Dermis lymphatic vessel endothelial cell (primary cell): ENCODE measurements at places on chromosomes 7 and 10. TPM values are rescaled to one million over a fixed set of nuclear protein-coding genes. Genes with fewer than 3 reads are reported as not detected.

The MRLN gene
- not detected in 2 replicates for total RNA-seq

The MORN4 gene
- 2.2 and 2.3 TPM in 2 replicates for total RNA-seq

The SPAG6 gene
- 0.11 TPM in 1 of 2 replicates, not detected in the other for total RNA-seq

The DNAJC9 gene
- total RNA-seq: 18.4 and 19.3 TPM in 2 replicates

The ZNF853 gene
- total RNA-seq: 1.6 and 5.2 TPM in 2 replicates

The COL1A2 gene
- 5.8 and 34.4 TPM in 2 replicates for total RNA-seq

The SPDYE3 gene
- not detected in 2 replicates for total RNA-seq

The LRIT1 gene
- total RNA-seq: not detected in 2 replicates

The GPC2 gene
- total RNA-seq: 1.3 and 3.5 TPM in 2 replicates

The PHTF2 gene
- total RNA-seq: 18.5 and 19.5 TPM in 2 replicates

The CHPF2 gene
- 26.5 and 34.7 TPM in 2 replicates for total RNA-seq

The OR6B1 gene
- not detected in 2 replicates for total RNA-seq

The ATRNL1 gene
- total RNA-seq: 1.4 and 1.7 TPM in 2 replicates

The CALHM1 gene
- total RNA-seq: not detected in 2 replicates

The CCDC146 gene
- 1.2 and 2.1 TPM in 2 replicates for total RNA-seq

The TMEM130 gene
- total RNA-seq: not detected in 2 replicates

The PCGF6 gene
- total RNA-seq: 11.7 and 13.9 TPM in 2 replicates

The SLC18A3 gene
- total RNA-seq: not detected in 2 replicates

The SORCS3 gene
- total RNA-seq: not detected in 2 replicates

The UCMA gene
- not detected in 2 replicates for total RNA-seq

The TFR2 gene
- total RNA-seq: 0.17 and 0.54 TPM in 2 replicates

The CARD11 gene
- total RNA-seq: 0.43 and 2.1 TPM in 2 replicates

The TMEM229A gene
- not detected in 2 replicates for total RNA-seq

The TCAF2 gene
- total RNA-seq: 2.9 and 3.8 TPM in 2 replicates

The CACNB2 gene
- total RNA-seq: not detected in 2 replicates

The TMED4 gene
- 56.3 and 66.9 TPM in 2 replicates for total RNA-seq

The MSMB gene
- not detected in 2 replicates for total RNA-seq

The TRPV6 gene
- not detected in 2 replicates for total RNA-seq

The PAX4 gene
- not detected in 2 replicates for total RNA-seq

The VSIR gene
- total RNA-seq: 6.5 and 10.4 TPM in 2 replicates

The TAS2R41 gene
- total RNA-seq: not detected in 2 replicates

The SLC26A4 gene
- 3.4 and 4.9 TPM in 2 replicates for total RNA-seq

The BPGM gene
- total RNA-seq: 10.2 and 13.1 TPM in 2 replicates

The PIP4K2A gene
- 31.1 and 44.3 TPM in 2 replicates for total RNA-seq

The PPP3CB gene
- 8.6 and 12.3 TPM in 2 replicates for total RNA-seq

The EPO gene
- total RNA-seq: not detected in 2 replicates

The LIPK gene
- total RNA-seq: not detected in 2 replicates

The OR2A7 gene
- not detected in 2 replicates for total RNA-seq

The SPDYE2 gene
- not detected in 2 replicates for total RNA-seq

The SPAM1 gene
- not detected in 2 replicates for total RNA-seq

The ELFN1 gene
- 0.22 and 0.77 TPM in 2 replicates for total RNA-seq

The DGKI gene
- 0.86 and 2.5 TPM in 2 replicates for total RNA-seq

The NPFFR1 gene
- not detected in 2 replicates for total RNA-seq
